Hair follicle dermal papilla cell (primary cell): ENCODE measurements at places on chromosomes 7 and 10. TPM values are rescaled to one million over a fixed set of nuclear protein-coding genes. Genes with fewer than 3 reads are reported as not detected.

The TMEM26 gene
- 4.6 and 8.8 TPM in 2 replicates for total RNA-seq

The NKX1-2 gene
- 0.16 TPM in 1 of 2 replicates, not detected in the other for total RNA-seq

The ZNF862 gene
- 7.3 and 13.3 TPM in 2 replicates for total RNA-seq

The ADRA2A gene
- total RNA-seq = 2.9 and 3.2 TPM in 2 replicates
